Stimulated activated CD8-positive, alpha-beta memory T cell treated with anti-CD3 and anti-CD28 coated beads, Interleukin-7, amount 100 ng/mL, for 4 hours (primary cell): ENCODE measurements at places on chromosomes 7 and 10.

GRCh38 chr7:7385421-7385820, 150.3 kb downstream of the COL28A1 start:
- DNase-seq, result no peak

DNA sequence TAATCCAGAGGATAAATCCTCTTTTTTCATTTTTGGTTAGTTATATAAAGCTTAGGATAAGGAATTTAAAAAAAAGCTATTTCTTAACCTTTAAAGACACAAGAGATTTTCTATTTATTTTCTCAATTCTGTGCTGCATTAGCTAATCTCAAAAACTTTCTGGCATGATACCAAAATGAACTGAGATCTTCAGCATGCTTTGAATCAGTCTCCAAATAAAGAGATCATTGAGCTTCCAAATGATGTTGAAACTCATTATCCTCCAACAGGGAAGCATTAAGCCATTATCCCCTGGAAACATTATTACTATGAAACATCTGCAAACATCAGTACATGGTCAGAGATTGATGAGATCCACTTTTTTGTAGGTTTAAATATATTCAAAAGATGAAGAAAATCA, 350.3 kb upstream of the TEX47 start:
- DNase-seq, result no peak

DNA sequence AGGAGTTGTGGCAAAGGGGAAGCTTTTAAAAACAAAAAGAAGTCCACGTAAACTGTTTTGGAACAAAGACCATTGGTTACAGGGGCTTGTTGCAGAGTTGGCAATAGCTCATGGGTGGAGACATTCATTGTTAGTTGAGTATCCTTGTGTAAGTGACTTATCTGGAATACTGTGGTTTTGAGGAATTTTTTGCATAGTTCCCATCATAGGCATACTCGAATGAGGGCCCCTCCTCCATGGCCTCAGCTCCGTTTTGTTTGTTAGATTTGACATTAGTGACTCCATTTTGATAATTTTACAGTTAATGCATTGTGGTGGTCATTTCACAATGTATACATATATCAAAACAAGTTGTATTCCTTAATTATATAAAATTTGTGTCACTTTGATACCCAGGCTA, 12.8 kb upstream of the SMKR1 start:
- DNase-seq, result no peak

- DNase-seq, result no peak
These were observed 24.3 kb downstream of the HSPB1 start for GRCh38 chr7:76326646-76327233.

DNA sequence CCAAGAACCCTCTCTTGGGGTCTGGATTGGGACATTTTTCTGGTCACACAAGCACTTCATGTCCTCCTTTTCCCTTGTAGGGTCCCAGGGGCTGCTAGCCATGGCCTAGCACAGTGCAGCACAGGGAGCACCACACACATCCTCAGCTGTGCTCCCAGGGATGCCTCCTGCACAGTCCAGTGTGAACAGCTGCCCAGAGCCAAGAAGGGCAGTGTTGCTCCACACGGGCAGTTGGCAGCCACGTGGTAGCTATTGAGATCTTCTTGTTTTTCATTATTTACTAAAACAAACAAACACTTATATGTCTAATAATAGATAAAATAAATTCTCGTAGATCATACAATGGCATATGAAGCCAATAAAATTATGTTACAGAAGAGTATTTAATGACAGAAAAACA, 13.9 kb upstream of the LANCL2 start:
- DNase-seq, result no peak

DNA sequence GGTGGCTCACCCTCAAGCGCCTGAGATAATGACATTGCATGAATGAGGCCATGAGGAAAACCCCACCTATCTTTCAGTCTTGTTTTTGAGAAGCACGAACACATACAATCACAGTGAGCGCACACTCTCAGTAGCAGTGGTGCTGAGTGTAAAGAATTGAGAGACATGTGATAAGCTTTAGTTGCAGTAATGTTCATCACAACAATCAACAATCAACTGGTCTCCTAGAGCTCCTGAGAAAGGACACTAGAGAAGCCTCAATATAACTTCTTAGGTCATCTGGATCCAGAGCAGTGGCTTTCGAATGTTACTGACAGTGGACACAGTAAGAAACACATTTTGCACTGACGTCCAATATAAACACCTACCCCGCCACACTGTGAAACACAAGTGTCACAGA, 12.8 kb downstream of the ERLIN1 start:
- DNase-seq, result no peak

GRCh38 chr7:42315631-42316030, 78.6 kb upstream of the GLI3 start:
- no peak for DNase-seq

GRCh38 chr7:1752111-1752510, 82.0 kb downstream of the ELFN1 start:
- DNase-seq, result no peak

- no peak for DNase-seq
These were observed 370.8 kb downstream of the PLXNA4 start for GRCh38 chr7:132205509-132205908.

DNA sequence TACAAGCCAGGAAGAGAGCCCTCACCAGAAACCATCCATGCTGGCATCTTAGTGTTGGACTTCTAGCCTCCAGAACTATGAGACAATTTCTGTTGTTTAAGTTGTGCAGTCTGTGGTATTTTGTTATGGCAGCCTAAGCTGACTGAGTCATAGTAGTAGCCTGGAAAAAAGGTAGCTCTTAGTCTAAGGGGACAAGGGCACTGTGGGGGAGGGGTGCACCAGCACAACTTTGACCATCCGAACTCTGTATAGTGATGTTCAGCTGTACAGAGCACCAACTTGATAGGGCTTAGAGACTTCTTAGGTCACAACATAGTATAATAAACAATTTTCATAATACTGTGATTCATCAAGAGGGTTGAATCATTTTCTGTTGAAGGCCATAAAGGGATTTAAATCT, 14.3 kb downstream of the EIF4EBP2 start:
- DNase-seq, result no peak

DNA sequence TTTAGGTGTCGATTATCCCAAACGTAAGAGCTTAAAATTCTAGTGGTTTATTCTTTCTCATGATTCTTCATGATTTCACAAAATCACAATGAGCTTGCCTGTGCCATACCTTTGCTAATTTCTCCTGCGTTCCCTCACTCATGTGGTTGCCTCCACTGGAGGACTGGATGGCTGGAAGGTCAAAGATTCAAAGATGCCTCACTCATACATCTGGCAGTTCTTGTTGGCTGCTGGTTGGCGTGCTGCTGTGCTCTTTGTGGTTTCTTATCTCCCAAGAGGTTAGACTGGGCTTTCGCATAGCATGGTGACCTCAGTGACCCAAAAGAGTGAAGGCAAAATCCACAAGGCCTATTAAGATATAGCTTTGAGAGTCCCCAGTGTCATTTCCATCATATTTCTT, 877.6 kb upstream of the AUTS2 start:
- DNase-seq, result no peak

DNA sequence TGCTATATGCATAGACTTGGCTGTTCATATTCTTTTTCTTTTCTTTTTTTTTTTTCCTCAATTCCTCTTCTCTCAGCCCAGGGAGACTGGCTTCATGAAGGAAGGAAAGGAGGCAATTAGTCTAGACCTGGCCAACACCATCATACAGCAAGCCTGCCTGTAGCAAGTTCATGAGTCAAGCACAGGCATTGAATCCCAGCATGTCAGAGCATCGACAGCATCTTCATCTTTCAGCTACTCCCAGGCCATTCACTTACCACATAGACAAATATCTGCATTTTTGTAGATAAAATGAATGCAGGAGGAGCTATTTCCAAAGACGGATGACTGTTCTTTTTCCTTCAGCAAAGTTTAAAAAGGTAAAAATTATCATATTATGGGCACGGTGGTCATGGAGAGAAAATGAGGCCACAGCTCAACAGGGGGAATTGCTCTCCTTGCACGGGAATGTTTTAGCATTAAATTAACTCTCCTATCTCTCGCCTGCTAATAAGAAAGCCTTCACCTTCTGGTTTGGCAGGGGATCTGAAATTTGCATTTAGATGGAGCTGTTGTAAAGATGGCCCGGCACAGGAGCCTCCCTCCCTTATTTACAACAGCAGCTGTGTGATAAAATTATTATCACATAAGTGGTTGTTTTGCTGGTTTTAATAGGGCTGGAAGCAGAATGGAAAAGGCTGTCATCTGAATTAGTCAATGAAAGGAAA, 626.5 kb upstream of the AUTS2 start:
- no peak for DNase-seq

DNA sequence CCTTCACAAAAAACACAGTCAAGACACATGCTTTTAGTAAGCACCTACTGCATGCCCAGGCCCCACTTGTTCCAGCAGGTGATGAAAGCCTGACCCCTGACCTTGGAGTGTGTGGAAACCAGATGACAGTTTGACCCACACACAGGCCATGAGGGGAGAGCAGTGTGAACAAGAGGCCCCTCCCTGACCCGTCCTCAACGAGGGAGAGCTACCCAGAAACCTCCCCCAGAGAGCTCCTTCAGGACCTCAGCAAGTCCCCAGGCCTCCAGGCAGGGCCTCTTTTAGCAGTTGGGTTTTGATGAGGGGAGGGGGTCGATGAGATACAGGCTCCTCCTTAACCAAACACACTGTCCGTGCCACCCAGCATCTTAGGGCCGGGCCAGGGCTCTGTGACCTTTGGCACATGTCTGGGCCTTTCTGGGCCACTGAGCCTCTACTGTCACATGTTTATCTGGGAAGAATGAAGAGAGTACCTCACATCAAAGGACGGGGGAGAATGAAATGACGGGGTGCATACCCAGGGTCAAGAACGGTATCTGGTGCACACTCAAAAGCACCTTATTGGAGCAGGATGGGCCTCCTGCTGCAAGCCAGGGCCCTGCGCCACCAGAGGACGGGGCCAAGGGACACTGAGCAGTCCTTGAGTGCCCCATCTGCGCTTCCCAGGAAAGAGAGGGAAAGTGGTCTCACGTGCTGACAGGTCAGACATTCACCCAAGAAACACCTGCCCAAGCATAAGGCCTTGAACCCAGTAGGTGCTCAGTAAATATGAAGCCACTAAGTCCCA, 202.6 kb upstream of the ZMIZ1 start:
- DNase-seq, result no peak

- DNase-seq, result no peak
These were observed 157.1 kb downstream of the GPAM start for GRCh38 chr10:112026438-112026837.

DNA sequence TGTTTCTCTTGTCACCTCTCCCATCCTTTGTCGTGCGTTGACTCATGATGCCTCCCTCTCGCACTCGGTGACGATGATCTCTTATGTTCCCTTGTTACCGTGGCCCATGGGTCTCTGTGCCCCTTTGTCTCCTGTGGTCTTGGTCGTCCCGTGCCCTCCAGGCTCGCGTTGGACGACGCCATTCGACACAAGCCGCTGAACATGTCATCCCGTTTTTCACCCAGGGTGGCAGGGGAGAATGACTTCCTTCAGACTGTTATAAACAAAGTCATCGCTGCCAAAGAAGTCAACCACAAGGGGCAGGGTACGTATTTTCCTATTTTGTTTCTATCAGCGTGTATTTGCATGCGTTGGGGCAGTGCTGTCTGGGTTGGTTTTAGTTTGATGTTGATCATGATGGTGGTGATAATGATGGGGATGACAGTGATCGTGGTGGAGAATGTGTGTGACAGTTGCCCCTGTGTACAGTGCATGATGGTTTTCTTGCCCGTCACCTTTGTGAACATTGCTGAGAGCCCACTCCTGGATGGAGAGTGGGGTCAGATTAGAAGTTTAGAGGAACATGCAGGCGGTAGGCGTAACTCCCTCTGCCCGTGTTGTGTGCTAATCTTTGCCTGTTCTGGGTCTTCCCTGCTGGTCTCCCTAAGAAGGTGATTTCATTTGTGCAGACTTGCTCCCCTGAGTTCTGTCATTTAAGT, 107.0 kb downstream of the DOCK1 start:
- DNase-seq, result no peak
